Thymus (tissue), 14 donors: ENCODE measurements at places on chromosomes 12 and 14. TPM values are rescaled to one million over a fixed set of nuclear protein-coding genes. Genes with fewer than 3 reads are reported as not detected.

- no peaks in the 10 kb centered on the region for H3K4me1 ChIP-seq
- H3K4me3 ChIP-seq = no peak overlapping the region
- H3K27ac ChIP-seq = no peak overlapping the region
These were observed 150.2 kb upstream of the EEA1 start for GRCh38 chr12:93079271-93079670.

- H3K36me3 ChIP-seq = no peaks in the 10 kb centered on the region
- H3K4me1 ChIP-seq = peaks cover 10% of the 10 kb centered on the region
- H3K27ac ChIP-seq = peak within 1 kb of the TSS; percentile 90
- peak; percentile 55 for DNase-seq
- peak within 1 kb of the TSS; percentile 98 for H3K4me3 ChIP-seq
These were observed at the start of the genes PPHLN1 and ZCRB1 for GRCh38 chr12:42325653-42326474. Gene PPHLN1 (plus strand): TSS chr12:42326167. CDS start chr12:42335903, 9,736 bp downstream. Gene ZCRB1 (minus strand): TSS chr12:42326094. CDS start chr12:42324102, 1,992 bp downstream.

DNA sequence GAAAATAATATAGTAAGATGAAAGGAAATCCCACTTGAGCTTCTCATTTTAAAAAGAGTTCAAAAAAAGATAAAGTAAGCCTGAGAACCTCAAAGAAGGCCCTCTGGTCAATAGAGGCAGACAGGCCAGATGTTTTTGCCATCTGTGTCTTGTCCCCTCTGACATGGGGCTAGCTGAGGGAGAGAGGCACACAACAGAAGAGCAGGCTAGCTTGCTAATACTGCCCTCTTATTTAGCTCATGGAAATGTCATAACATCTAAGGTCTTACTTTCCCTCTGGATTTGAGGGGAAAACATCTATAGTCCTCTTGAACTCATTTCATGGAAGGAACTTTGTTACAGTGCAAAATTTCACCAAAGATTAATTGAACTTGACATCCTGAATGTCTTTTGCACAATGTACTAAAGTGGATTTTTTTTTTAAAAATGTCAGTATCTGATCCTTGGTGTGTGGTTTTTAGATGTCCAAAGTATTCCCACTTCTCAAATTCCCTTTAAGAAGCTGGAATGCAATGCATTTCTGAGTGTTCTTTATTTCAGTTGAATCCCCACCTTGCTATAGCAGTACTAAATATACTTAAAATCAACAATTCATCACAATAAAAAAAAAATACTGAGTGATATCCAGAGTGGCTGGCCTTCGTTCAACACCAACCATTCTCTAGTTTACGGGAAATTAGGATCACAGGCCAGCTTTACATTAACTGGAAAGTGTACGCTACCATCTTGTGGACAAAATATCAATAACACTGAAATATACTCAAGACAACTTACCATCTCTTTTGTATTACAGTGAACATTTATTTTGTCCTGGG, 176.7 kb downstream of the PAH start:
- no peaks in the 10 kb centered on the region for H3K36me3 ChIP-seq
- H3K4me3 ChIP-seq = no peak overlapping the region
- no peak overlapping the region for H3K27ac ChIP-seq
- no peaks in the 10 kb centered on the region for H3K27me3 ChIP-seq
- H3K4me1 ChIP-seq = no peaks in the 10 kb centered on the region

DNA sequence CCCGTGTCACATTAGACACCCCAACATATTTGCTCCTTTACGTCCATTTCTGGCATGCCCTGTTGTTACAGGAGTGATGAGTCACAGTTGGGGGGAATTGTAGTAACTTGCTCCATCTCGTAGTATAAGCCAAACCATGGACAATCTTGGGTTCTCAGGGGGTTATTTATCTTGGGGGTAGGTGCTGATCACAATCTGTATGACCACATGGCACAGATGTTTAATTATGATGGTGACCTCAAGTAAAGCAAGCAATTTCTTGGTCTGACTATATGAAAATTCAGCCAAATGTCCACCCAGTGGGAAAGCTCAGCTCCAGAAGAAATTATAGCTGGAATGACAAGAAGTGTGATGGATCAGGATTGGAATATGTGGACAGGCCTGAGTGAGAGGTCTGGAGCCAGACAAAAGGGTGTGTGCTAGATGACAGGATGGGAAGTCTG, 32.1 kb upstream of the STON2 start:
- no peak overlapping the region for H3K4me3 ChIP-seq
- no peak for DNase-seq
- no peak overlapping the region for H3K27ac ChIP-seq
- H3K4me1 ChIP-seq = peaks cover 19% of the 10 kb centered on the region
- peaks cover 36% of the 10 kb centered on the region for H3K27me3 ChIP-seq

DNA sequence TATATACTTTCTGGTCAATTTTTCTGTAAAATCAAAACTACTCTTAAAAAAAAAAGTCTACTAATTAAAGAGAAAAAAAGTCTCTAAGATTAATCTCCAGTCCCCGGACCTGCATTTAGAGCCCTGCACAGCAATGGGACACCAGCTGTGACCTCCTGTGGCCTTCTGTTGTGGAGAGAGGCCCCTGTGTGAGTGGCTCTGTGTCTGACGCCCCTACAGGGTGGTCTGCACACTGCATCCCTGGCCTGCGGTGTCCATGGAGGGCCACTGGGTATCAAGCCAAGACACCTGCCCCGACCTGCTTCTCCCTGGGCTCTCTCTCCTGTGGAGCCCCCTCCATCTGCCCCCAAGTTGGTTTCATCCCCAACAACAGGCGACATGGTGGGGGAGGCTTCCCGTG, 248.0 kb upstream of the DIO3 start:
- H3K36me3 ChIP-seq = no peaks in the 10 kb centered on the region
- no peak overlapping the region for H3K4me3 ChIP-seq
- H3K27me3 ChIP-seq = no peaks in the 10 kb centered on the region
- H3K4me1 ChIP-seq = no peaks in the 10 kb centered on the region
- no peak for DNase-seq

DNA sequence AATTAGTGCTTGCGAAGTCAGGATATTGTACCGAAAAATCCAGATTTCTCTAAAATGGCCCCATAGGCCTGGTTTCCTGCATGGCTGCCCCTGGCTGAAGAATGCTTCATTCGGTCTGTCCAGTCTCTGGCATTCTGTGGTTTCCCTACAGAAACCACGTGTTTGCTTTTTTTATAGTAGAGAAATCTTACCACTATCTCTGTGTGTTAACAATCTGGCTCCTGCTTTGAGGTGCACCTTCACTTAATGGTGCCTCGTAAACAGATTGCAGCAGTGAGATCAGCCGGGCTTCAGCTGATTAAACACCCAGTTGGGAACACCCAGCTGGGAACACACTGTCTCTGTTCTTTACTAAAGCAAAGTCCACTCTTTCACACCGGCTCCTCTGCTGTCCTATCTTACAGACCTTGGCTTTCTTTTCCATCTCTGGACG, 6.7 kb upstream of the DNAAF2 start:
- H3K27ac ChIP-seq = no peak overlapping the region
- H3K27me3 ChIP-seq = no peaks in the 10 kb centered on the region
- H3K36me3 ChIP-seq = peaks cover 33% of the 10 kb centered on the region
- DNase-seq = no peak
- no peaks in the 10 kb centered on the region for H3K4me1 ChIP-seq

Gene SERPINA12
- 0.05 TPM for total RNA-seq

Gene SBNO1
- 22.9 TPM for total RNA-seq
